A549 treated with RU486 at 1 μM for 4 hours (cell line): ENCODE measurements at places on chromosomes 5 and 9. TPM values are rescaled to one million over a fixed set of nuclear protein-coding genes. Genes with fewer than 3 reads are reported as not detected.

FOXD4L5 gene
- total RNA-seq, result 0.05 to 0.10 TPM in 2 of 5 replicates, not detected in the others

ELOVL7 gene
- 6.6 to 13.7 TPM (median 12.4 TPM) in 5 replicates for total RNA-seq

ZDHHC11B gene
- total RNA-seq, result 1.1 to 1.7 TPM (median 1.3 TPM) in 5 replicates

PRLR gene
- total RNA-seq, result 0.01 to 0.29 TPM (median 0.14 TPM) in 4 of 5 replicates, not detected in the other

IL9 gene
- total RNA-seq, result not detected in 5 replicates

SLC34A1 gene
- total RNA-seq, result not detected in 5 replicates

COL5A1 gene
- 28.6 to 57.4 TPM (median 47.8 TPM) in 5 replicates for total RNA-seq

OLFML2A gene
- total RNA-seq, result 15.3 to 23.0 TPM (median 21.6 TPM) in 5 replicates

PCDHA6 gene
- 0.05 to 0.06 TPM (median 0.05 TPM) in 3 of 5 replicates, not detected in the others for total RNA-seq

PPIP5K2 gene
- 10.9 to 25.9 TPM (median 24.3 TPM) in 5 replicates for total RNA-seq

CENPK gene
- 14.3 to 41.1 TPM (median 32.9 TPM) in 5 replicates for total RNA-seq

KIF20A gene
- 42.0 to 48.1 TPM (median 47.0 TPM) in 5 replicates for total RNA-seq

TLX3 gene
- not detected in 5 replicates for total RNA-seq

IRX4 gene
- 0.26 to 0.44 TPM (median 0.38 TPM) in 5 replicates for total RNA-seq

TAF11L12 gene
- total RNA-seq, result 0.14 to 0.18 TPM in 2 of 5 replicates, not detected in the others

UCK1 gene
- 18.9 to 23.9 TPM (median 21.4 TPM) in 5 replicates for total RNA-seq

NSG2 gene
- not detected in 5 replicates for total RNA-seq

PDZD2 gene
- total RNA-seq, result 0.08 to 0.26 TPM (median 0.13 TPM) in 4 of 5 replicates, not detected in the other

HK3 gene
- not detected in 5 replicates for total RNA-seq

ZFP2 gene
- not detected in 5 replicates for total RNA-seq

S100Z gene
- total RNA-seq, result not detected in 5 replicates

GALT gene
- total RNA-seq, result 15.5 to 21.5 TPM (median 19.6 TPM) in 5 replicates

ADAMTSL1 gene
- total RNA-seq, result not detected in 5 replicates

SPATA31D4 gene
- total RNA-seq, result not detected in 5 replicates

TTC39B gene
- 0.51 to 1.2 TPM (median 0.87 TPM) in 5 replicates for total RNA-seq

FRRS1L gene
- 0.14 to 0.49 TPM (median 0.30 TPM) in 5 replicates for total RNA-seq

AK8 gene
- 0.80 to 1.4 TPM (median 0.90 TPM) in 5 replicates for total RNA-seq

PLGRKT gene
- 20.0 to 31.6 TPM (median 24.3 TPM) in 5 replicates for total RNA-seq

CTXN3 gene
- total RNA-seq, result not detected in 5 replicates

TSSK1B gene
- total RNA-seq, result not detected in 5 replicates

NMUR2 gene
- 0.08 to 0.14 TPM in 2 of 5 replicates, not detected in the others for total RNA-seq

RXFP3 gene
- not detected in 5 replicates for total RNA-seq

ZNF300 gene
- total RNA-seq, result 1.4 to 2.8 TPM (median 2.5 TPM) in 5 replicates

LCP2 gene
- total RNA-seq, result not detected in 5 replicates
